ENCODE measurements at places on chromosomes 2 and 18.

DNA sequence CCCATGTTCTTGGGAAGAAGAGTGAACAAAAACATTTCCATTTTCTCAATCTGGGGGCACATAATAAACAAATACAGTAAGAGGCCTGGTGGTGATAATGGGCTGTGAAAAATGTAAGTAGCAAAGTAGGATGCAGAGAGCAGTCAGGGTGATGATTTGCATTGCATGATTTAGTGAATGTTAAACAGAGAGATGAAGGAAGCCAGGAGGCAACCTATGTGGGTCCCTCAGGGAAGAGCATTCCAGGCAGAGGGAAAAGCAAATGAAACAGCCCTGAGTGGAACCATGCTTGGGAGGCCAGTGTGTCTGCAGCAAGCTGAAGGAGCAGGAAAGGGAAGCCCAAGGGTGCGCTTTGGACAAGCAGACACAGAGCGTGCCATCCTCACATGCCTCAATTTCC is 5.4 kb downstream of the VIT start:
- no peak for DNase-seq

GRCh38 chr2:179677746-179678505 is 183.5 kb downstream of the ZNF385B start:
- no peak for DNase-seq

DNA sequence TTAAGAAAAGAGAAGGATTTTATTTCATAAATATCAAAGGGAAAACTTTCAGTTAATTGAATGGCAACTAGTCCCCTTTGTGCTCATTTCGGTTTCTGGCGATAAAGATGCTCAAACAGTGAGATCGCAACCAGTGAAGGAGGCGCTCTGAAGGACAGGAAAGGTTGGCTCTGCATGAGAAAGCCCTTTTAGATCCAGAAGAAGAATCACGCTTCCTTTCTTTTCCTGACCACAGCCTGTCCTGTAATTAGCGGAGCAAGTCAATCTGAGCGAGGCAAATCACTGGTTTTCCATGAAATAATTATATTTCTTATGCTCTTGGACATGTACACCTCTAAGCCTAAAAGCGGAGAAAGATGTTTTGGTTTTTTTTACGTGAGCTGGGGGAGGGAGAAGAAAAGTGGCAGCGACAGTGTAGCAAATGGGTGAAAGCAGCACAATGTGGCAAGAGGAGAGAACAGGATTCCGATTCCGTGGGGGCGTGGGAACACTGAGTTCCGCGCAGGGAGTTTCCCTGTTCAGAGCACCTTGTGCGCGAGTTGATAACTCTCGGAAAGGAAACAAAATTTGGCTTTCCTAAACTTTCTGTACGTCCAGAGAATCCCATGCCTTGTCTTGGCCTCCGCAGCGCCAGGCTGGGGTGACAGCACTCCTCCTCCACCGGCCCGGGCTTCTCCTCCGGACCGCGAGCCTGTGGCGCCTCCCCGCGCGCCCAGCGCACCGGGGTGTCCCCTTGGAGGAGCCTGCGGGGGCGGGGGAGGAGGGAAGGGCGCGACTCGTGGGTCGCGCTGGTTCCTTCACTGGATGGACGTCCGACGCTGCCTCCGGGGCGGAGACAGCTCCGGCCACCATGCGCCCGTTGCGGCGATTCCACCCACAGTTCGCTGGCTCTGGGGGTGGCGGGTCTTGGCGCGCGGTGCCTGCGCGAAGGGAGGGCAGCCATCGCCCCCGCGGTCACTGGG is 620 bp upstream of the SLC9A2 start:
- no peak for DNase-seq

DNA sequence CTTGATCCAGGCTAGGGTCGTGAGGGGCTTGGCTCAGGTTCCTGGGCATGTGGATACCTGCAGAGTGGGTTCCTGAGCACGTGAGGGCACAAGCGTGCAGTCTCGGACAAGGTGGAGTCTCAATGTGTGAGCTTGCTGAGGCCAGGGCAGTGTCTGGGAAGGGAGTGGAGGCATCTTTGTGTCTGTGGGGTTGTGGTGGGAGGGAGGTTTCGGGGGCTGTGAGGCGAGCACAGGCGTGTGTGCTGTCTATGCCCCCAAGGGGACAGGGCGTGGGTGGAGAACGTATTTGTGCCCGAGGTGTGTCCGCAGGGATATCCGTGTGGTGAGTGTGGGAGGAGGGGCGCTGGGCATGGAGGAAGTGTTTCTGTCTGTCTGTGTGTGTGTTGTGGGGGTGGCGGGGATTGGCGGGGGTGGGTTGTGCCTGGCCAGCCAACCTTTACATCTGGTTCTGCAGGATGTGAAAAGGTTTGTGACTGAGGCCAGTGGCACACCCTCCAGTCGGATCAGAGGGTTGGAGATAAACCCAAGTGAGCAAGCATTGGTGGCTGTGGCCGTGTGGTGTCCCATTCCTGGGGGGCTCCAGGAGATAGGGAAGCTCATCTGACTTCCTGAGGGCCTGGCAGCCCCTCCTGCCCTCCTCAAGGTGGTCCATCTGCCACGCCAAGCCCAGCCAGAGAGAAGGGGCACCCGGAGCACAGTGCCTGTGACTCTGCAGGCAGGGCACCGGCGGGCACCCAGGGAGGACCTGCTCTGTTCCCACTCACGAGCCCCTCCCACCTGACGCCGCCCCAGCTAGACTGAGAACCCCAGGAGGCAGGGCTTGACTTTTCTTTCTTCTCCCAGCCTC is 57.1 kb downstream of the ZFP36L2 start:
- DNase-seq, result no peak

DNA sequence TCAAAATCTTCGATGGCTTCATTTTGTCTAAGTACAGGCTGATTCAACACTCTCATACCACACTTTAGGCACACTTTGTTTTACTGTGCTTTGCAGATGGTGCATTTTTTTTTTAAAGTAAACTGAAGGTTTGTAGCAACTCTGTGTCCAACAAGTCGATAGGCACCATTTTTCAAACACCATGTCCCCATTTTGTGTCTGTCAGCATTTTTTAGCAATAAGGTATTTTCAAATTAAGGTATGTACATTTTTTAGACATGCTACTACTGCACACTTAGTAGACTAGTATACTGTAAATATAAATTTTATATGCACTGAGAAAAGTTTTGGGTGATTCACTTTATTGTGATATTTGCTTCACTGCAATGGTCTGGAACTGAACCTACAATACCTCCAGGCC is 44.4 kb downstream of the ORC4 start:
- DNase-seq, result no peak

- no peak for DNase-seq
Observed at GRCh38 chr2:199851883-199852282, 891 bp upstream of the FTCDNL1 start.

GRCh38 chr2:205571360-205571959 is 110.8 kb upstream of the NRP2 start:
- no peak for DNase-seq

- DNase-seq, result no peak
Observed at GRCh38 chr2:122514451-122514996, 759.1 kb downstream of the TSN start.

DNA sequence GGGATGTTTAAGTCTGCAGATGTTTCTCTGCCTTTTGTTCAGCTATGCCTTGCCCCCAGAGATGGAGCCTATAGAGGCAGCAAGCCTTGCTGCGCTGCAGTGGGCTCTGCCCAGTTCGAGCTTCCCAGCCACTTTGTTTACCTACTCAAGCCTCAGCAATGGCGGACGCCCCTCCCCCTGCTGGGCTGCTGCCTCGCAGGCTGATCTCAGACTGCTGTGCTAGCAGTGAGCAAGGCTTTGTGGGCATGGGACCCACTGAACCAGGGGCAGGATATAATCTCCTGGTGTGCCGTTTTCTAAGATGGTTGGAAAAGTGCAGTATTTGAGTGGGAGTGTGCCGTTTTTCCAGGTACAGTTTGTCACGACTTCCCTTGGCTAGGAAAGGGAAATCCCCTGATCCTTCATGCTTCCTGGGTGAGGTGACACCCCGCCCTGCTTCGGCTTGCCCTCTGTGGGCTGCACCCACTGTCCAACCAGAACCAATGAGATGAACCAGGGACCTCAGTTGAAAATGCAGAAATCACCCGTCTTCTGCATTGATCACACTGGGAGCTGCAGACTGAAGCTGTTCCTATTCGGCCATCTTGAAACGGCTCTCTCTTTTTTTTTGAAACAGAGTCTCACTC is 27.6 kb upstream of the ADAM23 start:
- no peak for DNase-seq

DNA sequence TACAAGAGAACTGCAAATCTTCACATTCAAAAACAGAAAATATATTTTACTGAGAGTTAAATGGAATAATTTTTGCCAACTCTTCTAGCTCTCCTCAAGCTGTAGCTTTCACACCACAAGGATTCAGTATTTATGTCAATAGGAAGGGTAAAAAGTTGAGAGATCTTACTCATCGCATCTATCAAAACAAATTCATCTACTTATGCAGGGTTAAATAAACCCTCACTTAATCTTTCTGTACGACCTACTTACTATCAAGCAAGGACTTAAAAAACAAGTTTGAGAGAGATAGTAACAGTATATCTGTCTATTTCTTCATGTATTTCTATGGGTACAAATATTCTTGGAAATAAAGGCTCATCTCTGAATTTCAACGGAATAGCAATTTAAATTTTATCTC is 35.5 kb downstream of the SIGLEC15 start:
- no peak for DNase-seq

DNA sequence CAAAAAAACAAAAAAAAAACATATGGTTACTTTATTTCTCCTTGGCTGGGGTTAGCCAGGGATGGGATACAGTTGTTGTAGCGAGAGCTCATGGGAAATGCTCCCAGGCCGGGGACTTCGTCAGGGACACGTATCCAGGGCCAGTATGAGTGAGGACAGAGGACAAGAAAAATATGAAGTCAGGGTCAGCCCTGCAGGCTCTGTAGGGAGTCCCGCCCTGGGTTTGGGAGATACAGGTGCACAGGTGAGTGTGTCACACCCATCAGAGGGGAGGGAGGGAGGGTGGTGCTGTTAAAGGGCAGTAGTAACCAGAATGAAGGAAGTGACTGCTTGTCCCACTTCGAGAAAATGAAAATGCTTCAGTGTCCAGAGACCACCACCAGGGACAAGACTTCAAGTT is 55.6 kb upstream of the RBM44 start:
- DNase-seq, result no peak

DNA sequence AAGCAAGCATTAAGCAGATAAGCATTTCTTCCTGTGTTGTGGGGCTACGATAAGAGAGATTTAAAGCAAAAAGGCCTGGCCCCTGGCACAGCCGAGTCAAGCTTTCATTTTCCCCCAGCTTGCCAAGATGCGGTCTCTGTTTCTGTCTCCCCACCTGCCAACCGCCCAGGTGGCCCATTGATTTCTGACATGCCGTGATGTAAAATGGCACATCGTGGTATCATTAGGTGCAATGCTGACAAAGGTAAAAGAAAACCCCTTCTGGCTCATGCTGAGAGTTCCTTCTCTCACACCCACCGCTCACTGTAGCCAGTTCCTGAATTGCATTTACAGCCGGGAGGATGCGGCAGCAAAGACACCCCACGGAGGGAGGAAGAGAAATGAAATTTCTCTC is 62.8 kb downstream of the BOD1L2 start:
- no peak for DNase-seq

DNA sequence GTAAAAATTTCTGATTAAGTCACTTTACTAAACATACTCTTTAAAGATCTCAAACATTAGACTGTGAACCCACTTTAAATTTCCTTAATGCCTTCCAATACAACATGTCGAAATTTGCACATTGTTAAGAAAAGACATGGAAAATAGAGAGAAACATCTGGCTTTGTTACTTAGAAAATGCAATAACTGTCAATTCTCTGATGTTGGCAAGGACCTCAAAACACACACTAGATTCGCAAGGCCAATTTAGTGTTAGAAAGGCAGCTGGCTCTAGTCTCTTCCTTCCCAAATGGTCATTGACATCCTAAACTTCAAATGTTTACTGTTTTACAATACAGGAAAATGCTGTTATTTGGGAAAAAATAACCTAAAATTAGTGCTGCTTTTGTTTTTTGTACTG is 110.6 kb downstream of the UPP2 start:
- no peak for DNase-seq

DNA sequence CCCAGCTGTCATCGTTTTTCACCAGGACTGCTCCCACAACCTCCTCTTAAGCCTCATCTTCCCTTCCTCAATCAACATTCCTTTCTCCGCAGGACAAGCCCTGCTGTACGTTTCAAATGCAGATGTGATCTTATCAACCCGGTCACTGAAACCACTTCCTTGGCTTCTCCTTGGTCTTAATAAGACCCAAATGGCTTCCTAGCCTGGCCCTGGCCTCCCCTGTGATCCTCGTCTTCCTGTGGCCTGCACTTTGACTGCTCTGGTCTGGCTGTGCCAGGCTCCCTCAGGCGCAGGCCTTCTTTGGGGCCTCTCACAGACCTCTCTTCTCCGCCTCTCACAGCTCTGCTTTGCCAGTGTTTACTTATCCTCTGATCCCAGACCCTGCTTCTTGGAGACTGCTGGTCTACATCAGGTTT is 4.7 kb upstream of the ADNP2 start:
- no peak for DNase-seq

- DNase-seq, result peak; percentile 7
Observed at GRCh38 chr2:112583497-112584133, 794 bp upstream of the CHCHD5 start.

DNA sequence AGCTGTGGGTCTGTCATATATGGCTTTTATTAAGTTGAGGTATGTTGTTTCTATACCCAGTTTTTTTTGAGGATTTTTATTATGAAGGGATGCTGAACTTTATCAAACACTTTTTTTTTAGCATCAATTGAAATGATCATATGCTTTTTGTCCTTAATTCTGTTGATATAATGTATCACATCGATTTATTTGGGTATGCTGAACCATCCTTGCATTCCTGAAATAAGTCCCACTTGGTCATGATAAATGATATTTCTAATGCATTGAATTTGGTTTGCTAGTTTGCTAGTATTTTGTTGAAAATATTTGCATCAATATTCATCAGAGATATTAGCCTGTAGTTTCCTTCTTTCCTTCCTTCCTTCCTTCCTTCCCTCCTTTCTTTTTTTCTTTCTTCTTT is 22.5 kb upstream of the CWC22 start:
- no peak for DNase-seq

DNA sequence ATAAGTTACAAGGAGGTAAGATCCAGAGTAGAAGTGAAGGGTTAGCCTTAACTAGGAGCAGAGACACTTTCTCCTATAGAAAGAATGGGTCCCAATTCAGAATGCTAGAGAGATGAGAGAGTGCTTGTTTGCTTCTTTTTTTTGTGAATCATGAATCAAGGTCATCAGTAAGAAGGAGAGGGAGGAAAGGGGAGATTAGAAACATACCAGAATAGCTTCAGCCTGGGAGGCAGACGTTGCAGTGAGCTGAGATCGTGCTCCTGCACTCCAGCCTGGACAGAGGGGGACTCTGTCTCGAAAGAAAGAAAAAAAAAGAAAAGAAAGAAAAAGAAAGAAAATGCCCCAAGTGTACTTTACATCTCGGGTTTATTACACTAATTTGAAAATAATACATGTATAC is 55.8 kb upstream of the SLC35F5 start:
- no peak for DNase-seq

GRCh38 chr18:13005289-13005688 is 14.1 kb downstream of the CEP192 start:
- no peak for DNase-seq

- no peak for DNase-seq
Observed at GRCh38 chr2:22079583-22079982, 955.8 kb downstream of the TDRD15 start.

GRCh38 chr2:160783474-160783873 is 289.9 kb upstream of the RBMS1 start:
- DNase-seq, result no peak

- no peak for DNase-seq
Observed at GRCh38 chr18:3499501-3499900, 49.5 kb downstream of the TGIF1 start.
